Glomerular endothelial cell (primary cell): ENCODE measurements at places on chromosomes 3 and 15. TPM values are rescaled to one million over a fixed set of nuclear protein-coding genes. Genes with fewer than 3 reads are reported as not detected.

DNA sequence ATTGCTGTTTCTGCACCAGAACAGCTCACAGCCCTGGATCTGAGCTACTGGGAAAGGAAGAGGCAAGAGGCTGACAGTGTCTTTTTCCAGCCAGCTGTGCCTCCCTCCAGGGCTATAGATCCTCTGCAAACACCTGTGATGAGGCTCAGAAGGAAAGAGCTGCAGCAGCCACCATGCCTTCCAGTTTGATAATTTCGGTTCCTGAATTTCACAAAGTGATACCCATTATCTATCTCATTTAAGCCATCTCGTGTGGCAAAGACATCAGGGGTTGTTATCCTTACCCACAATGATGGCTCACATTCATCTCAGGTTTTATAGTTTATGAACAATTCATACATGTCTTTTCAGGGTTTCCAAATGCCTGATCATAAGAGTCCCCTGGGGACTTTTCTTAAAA lies 1.8 kb upstream of the LARP6 start:
- DNase-seq: no peak

DNA sequence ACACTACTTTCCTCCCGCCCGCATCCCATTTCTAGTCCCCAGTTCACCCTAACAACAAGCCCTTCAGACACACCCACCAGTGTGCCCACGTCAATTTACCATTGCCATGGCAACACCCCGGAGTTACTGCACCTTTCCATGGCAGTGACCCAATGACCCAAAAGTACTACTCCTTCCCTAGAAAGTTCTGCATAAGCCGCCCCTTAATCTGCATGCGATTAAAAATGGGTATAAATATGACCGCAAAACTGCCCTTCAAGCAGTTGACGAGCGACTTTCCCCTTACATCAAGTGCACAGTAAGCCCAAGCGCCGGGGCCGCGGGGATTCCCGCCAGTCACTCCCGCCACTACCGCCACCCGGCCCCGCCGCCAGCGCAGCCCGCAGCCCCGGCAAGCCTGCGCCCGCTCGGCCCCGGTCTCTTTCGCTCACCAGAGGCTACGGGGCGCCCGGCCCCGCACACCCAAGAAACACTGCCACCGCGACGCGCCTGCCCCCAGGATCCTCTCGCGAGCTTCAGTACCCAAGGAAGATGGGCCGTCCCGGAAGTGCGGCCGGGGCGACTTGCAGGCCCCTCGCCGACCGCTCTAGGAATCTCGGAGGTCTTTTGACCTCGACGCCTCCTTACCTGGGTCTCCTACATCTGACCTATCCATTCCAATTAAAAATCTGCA lies 27.2 kb upstream of the ZNF502 start:
- peak; percentile 18 for DNase-seq

DNA sequence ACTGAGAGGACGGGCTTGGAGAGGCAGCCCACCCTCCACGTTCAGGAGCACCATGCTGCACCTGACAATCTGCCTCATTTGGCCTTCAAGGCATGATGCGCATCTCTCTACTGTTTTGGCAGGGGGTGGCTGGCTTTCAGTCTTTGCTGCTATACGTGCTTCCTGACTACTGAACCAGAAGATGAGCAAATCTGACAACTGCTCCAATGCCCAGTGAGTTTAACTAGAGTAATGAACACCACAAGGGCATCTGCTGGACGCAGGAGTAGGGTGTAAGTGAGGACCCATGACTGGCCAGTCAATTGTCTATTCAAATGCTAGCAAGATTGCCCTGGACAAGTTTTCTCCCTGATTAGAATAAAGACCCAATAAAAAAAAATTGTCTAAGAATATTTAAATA lies 335.7 kb downstream of the MAGI1 start:
- no peak for DNase-seq

DNA sequence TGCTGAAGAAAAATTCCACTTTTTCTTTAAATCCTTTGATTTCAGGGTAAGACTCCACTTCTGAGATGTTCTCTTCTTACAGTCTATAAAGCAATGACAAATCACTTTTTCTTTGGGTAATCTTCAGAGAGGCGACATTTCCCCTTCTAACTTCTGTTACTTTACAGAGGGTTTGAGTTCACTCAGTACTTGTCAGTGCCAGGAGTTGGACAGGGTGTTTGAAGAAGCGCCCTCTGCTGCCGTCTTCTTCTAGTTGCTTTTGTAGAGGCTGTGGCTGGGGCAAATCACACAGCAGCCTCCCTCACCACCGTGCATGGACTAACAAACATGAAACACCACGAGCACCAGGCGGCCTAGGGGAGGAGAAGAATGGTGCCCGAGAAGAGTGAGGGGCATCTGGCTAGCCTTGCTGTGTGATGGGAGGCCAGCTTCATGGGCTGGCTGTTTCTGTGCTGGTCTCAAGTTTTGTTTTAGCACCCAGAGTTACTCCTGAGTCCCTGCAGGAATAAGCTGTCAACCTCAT lies at the start of gene CD80:
Gene CD80 (minus strand): TSS at position 174 of the 523 bp plus-strand sequence. CDS start 1,886 bp downstream, outside the sequence.
- no peak for DNase-seq

LRTM1 gene
- not detected in 2 replicates for total RNA-seq

MUC4 gene
- 0.12 TPM in 1 of 2 replicates, not detected in the other for total RNA-seq

ECE2 gene
- not detected in 2 replicates for total RNA-seq

- DNase-seq: no peak
Measured at GRCh38 chr3:78589778-78590177, 1178.0 kb downstream of the ROBO1 start.

ARMC8 gene
- total RNA-seq: 21.7 and 26.7 TPM in 2 replicates

DNA sequence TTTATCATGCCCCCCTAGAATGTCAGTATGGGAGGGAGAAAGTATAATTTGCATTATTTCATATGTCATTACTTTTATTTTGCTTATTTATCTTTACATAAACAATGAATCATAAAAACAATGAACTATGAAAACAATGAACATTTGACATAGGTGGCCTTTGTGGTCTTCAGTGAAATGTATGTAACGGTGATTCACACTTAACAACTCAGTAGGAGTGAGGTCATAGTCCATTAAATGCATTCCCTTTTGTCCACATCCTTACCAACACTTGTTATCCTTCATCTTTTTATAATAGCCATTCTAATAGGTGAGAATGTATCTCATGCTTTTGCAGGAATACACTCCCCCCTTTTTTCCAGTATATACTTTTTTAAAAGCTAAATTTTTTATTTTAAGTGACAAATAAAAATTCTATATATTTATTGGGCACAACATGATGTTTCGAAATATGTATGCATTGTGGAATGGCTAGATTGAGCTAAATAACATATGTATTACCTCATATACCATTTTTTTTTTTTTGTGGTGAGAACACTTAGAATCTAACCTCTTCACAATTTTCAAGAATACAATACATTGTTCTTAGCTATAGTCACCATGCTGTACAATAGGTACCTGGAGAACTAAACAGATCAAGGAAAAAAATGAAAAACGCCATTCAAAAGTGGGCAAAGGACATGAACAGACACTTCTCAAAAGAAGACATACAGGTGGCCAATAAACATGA lies 189.5 kb downstream of the WDR72 start:
- DNase-seq: no peak

- no peak for DNase-seq
Measured at GRCh38 chr3:112505907-112506306, 6.6 kb upstream of the BTLA start.

DNA sequence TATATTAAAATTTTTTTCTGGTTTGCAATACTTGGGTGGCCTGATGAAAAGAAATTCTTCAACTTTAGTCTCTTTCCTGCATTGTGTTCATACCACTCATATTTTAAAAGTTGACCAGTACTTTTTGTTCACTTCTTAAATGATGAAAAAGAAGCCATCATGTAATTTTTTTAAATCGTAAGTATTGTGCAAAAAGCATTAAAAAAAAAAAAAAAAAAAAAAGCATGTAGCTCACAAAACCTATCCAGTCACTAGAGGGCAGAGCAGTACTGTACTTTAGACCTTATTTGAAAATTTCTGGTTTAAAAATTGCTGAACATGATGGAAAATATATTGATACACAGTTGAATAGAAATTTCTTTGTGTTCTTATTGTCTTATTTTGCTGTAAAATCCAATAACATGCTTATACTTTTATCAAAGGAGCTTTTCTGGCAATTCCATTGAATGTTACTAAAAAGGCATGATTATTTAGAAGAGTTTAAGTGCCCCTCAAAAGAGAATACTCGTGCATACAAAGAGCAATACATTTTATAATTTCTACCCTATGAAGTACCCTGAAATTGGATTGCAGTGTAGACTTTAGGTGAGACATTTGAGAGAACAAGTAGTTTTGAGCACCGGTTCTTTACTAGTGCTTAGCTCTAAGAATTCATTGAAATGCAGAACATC lies 137.7 kb downstream of the BBX start:
- no peak for DNase-seq

EFHB gene
- not detected in 2 replicates for total RNA-seq

- no peak for DNase-seq
Measured at GRCh38 chr15:61205346-61205921, 23.7 kb downstream of the RORA start.

EPHA6 gene
- total RNA-seq: 0.23 TPM in 1 of 2 replicates, not detected in the other

CSPG5 gene
- 0.18 and 0.48 TPM in 2 replicates for total RNA-seq

ERICH6 gene
- not detected in 2 replicates for total RNA-seq

GP9 gene
- not detected in 2 replicates for total RNA-seq
